Stimulated activated CD4-positive, alpha-beta T cell treated with anti-CD3 and anti-CD28 coated beads, TNF-alpha, amount 100 ng/mL, for 1 hour (primary cell): ENCODE measurements at places on chromosomes 5 and 9.

- no peak for DNase-seq
Observed at GRCh38 chr5:32627219-32627870, 42.0 kb downstream of the SUB1 start.

- no peak for DNase-seq
Observed at GRCh38 chr5:147065071-147065470, 169.8 kb upstream of the STK32A start.

GRCh38 chr5:147671365-147671764, 111.2 kb downstream of the JAKMIP2 start:
- no peak for DNase-seq

- no peak for DNase-seq
Observed at GRCh38 chr9:31232485-31232884, 1152.0 kb upstream of the ACO1 start.

DNA sequence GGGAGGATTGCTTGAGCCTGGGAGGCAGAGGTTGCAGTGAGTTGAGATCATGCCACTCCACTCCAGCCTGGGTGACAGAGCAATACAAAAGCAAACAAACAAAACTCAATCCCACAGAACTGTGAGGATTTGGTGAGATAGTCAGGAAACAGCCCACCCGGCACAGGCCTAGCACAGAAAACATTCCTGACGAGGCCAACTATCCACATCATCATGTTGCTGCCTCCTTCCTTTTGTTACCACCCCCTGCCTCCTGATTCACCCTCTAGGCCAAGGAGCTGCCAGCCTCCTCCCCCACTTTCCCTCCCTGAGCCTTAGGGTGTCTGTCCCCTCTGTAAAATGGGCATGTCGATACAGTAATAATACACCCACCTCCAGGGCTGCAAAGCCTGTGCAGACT, 39.0 kb downstream of the STK10 start:
- no peak for DNase-seq

GRCh38 chr9:20782289-20782688, 98.2 kb downstream of the FOCAD start:
- no peak for DNase-seq

DNA sequence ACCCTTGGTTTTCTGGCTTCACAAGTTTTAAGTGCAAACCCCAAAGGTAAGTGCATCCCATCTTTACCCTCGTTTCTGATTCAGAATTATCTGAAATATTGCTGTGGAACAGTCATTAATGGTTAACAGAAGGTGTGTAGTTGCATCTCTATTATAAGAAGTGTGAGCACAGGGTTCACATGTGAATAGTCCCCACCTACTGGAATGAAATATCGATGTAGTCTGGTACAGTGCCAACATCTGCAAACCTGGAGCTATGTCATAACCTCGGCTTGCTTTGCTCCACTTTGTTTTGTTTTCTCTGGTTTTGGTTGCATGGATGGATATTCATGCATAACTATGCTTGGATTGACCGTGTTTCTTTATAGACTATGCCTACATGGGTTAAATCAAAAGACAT, 12.6 kb downstream of the HTR4 start:
- no peak for DNase-seq

- DNase-seq: no peak
Observed at GRCh38 chr9:72579880-72580550, 58.6 kb downstream of the TMC1 start.

DNA sequence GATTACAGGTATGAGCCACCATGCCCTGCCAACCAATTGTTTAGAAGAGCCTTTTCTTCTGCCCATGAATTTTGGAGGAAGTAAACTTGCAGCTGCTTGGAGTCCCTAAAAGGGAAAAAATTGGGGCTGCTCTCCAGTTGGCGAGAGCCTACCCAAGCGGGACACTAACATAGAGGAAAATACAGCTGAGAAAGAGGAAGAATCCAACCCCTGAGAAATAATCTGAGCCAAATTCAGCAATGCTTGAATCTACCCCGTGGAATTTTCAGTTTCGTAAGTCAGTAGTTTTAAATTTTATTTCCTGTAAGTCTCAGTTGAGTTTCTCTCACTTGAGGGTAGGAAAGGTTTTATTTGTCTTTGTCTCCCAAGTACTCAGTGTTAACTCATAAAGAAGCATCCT, 30.4 kb upstream of the UBTD2 start:
- no peak for DNase-seq

DNA sequence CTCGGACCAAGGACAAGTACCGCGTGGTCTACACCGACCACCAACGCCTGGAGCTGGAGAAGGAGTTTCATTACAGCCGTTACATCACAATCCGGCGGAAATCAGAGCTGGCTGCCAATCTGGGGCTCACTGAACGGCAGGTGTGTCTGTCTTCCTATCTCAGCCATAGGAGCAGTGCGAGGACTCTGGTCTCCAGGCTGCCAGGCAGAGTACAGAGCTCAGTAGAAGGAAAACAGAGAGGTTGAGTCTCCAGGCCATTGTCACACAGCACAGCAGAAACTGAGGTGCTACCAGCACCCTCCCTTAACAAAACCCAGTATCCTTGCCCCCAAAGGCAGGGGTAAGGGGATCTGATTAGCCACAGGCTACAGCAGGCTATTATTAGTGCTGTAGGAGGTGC, 7.1 kb upstream of the SLC6A7 start:
- DNase-seq: no peak

DNA sequence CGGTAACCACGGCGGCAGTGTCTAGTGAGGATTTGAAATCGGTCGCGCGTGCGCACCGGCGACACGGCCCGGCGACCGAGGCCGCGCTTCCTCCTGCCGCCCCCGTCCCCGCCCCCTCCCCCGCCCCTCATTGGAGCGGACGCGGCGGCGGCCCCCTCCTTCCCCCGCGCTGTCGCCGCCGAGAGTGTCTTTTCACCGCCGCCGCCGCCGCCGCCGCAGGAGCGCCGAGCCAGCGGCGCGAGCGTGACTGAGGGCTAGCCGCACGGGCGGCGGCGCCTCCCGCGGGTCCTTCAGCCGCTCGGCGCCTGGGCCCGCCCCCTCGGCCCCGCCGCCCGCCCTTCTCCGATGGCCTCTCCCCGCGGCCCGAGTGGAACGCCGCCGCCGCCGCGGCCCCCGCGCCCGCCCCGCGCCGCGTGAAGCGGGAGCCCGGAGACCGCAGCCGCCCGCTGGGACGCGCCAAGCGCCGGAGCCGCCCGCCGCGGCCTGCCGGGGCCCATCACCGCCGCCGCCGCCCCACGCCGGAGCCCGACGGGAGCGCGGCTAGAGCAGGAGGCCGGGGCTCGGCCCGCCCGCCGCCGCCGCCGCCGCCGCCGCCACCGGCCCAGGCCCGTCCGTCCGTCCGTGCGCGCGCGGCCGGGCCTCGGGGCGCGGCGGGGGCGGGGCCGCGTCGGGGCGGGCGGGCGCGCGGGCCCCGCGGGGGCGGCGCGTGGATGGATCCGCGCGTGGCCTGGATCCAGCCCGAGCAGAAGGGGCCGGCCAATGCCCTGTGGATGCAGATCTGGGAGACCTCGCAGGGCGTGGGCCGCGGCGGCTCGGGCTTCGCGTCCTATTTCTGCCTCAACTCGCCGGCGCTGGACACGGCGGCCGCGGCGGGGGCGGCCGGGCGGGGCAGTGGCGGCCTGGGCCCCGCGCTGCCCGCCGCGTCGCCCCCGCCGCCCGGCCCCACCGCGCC, at the start of gene TENT4A:
TSS of gene TENT4A (plus strand) at position 159 of the 952 bp plus-strand sequence. CDS start at position 711, 552 bp downstream.
- DNase-seq: no peak

GRCh38 chr5:172725273-172725672, 45.7 kb downstream of the DUSP1 start:
- no peak for DNase-seq

- DNase-seq: no peak
Observed at GRCh38 chr9:79224672-79225433, 346.9 kb upstream of the TLE4 start.
